ENCODE measurements at places on chromosomes 11 and 22. TPM values are rescaled to one million over a fixed set of nuclear protein-coding genes. Genes with fewer than 3 reads are reported as not detected.

The PHF21B gene
- not detected for total RNA-seq

DNA sequence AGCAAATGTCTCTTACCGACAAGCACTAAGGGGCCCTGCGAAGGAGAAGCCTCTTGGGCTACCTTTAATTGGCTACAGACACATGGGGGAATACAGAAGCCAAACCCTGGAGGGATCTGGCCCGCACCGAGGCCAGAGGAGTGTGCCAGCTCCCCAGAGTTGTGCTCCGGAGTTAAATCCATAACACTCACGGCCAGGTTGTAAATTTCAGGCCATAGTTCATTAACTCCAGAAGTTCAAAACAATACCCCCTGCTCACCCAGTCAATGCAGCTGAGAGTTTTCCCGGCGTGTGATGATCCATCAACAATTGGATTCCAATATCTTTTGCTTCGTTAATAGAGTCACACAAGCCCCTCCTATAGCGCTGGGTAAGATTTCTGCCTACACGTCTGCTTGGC lies 371.5 kb downstream of the NXPE2 start:
- DNase-seq: no peak

DNA sequence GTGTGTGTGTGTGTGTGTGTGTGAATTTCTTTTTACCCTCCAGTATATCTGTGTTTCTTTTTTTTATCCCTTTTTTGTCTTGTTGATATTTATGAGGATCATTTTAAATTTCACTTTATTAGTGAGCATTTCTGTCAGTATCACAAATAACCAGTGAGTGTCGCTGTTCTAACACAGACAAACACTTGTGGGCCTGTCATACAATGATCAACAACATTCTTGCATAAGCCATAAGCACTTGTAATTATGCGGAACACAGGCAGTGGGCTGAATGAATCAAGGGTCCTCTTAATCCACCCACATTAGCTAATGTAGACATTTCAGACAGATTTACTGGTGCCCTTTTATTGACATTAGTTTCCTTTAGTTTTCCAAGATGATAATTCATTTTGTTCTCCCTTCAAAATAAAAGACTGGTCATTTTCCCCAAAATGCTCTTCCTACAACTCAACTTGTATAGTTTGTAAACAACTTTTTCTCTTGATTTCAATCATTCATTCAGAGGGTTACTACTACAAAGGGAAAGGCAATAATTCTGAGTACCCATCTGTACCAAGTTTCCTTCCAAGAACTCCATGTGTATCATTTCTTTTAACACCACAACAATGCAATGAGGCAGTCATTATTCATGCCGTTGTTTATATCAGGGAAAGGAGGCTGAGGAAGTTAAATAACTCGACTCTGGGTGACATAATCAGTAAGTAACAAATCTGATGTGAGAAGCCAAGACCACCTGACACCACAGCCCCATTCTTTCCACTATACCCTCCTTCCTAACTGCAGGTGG lies 34.5 kb upstream of the ANO3 start:
- no peak for DNase-seq

The ADORA2A gene
- total RNA-seq: 15.0 TPM

The TIMP3 gene
- 0.12 TPM for total RNA-seq

- no peak for DNase-seq
Measured at GRCh38 chr11:6654281-6655019, 1.2 kb downstream of the DCHS1 start.

- no peak for DNase-seq
Measured at GRCh38 chr11:34856251-34856650, 59.9 kb downstream of the APIP start.

The RCOR2 gene
- not detected for total RNA-seq

The GGTLC2 gene
- total RNA-seq: not detected

DNA sequence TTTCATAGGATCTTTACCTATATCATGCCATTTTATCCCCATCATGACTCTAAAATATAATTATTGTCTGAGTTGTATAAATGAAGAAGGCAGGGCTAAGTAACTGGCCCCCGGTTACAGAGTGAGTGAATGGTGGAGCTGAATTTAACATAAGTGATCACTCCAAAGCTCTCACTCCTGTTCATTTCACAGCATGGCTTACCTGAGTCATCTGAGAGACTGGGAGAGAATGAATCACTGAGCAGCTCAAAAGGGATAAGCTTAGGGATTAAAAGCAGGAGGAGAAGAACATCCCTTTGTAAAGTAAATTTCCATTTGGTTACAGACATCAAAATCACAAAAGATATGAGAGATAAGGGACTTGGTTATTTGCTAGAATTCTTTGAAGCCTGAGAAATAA lies 294.0 kb upstream of the CTSC start:
- DNase-seq: no peak

The ST14 gene
- 1.9 TPM for total RNA-seq

GRCh38 chr22:21837248-21837979 lies 30.0 kb downstream of the MAPK1 start:
- DNase-seq: no peak

GRCh38 chr22:44291265-44291664 lies 21.5 kb downstream of the SHISAL1 start:
- DNase-seq: no peak

DNA sequence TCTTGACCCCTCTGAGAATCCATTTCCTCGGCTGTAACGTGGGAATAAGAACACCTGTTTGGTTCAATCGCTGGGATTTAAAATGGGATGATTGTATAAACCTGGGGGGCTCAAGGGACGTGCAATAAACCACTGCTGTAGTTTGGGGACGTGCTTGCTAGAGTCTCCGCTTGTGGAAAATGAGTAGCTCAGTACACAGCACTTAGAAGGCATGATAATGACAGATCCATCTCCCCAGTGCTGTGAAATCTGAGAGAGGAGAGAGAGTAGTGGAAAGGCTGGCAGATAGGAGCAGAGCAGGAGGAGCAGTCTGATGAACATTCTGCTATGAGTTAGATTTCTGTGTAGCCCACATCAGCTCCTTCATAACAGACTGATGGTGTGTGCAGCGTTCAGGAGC lies 256.5 kb downstream of the MN1 start:
- DNase-seq: no peak

DNA sequence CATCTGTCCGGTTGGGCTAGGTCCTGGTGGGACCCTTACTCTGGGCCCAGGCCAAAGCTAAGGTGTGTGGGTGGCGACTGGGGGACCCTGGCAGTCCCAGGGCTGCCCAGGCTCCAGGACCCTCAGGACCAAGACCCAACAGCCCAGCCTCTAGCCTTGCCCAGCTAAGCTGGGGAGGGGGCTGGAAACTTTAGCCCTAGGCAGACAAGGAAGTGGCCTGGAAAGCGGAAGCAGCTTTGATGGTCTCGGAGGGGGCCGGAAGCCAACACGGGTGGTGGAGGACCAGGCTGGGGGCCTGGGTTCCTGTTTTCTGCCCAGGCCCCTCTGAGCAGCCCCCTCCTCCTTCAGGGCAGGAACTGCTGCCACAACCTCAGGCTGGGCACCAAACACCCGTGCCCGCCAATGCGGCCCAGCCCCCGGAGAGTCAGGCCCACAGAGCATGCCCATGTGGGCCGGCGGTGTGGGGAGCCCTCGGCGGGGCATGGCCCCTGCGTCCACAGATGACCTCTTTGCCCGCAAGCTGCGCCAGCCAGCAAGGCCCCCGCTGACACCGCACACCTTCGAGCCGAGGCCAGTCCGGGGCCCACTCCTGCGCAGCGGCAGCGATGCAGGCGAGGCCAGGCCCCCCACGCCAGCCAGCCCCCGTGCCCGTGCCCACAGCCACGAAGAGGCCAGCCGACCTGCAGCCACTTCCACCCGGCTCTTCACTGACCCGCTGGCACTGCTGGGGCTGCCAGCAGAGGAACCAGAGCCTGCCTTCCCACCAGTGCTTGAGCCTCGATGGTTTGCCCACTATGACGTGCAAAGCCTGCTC lies 2.8 kb downstream of the SIPA1 start:
- peak; percentile 61 for DNase-seq

DNA sequence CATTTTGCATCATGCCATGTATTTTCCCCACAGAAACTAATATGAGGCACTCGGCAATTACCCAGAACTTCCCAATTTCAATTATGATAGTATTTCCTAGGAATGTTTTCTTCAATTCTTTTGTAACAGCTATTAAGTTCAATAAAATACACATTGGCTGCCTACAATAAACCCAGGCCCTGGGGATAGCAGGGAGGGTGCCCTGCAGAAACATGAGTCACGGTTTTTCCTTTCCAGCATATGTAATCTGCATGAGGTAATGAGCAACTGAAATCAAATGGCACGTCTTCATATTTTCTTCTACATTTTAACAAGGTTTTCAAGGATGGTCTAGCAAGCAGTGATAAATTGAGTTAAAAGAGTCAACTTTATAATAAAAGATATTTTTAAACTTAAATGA lies 32.0 kb downstream of the GUCY1A2 start:
- no peak for DNase-seq

DNA sequence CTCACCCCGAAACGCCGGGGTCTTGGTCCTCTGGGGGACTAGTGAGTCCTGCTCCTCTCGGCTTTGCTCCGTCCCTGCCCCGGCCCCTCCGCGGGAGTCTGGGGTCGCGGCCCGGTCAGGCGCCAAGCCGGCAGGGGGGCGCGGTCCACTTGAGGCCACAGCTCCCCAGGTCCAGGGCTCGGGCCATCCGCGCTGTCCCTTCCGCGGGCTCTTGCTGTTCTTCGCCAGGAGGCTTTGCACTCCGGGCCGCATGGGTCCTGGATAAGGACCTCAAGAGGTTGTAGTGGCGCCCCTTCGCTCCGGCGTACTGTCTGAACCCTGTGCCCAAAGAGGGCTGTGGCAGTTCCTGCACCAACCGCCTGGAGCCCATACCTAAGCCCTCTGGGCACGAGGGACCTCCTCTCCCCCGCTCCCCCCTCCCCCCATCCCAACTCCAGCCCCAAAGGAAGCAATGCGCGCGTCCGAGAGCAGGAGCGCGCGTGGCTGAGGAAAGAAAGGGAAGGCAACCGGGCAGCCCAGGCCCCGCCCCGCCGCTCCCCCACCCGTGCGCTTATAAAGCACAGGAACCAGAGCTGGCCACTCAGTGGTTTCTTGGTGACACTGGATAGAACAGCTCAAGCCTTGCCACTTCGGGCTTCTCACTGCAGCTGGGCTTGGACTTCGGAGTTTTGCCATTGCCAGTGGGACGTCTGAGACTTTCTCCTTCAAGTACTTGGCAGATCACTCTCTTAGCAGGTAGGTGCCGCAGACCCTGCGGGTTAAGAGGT lies at the start of gene ADM:
Gene ADM, plus strand, starts transcription at position 579 of the 767 bp plus-strand sequence. CDS start 628 bp downstream, outside the sequence.
- DNase-seq: peak; percentile 59

The LSP1 gene
- 536 TPM for total RNA-seq

- no peak for DNase-seq
Measured at GRCh38 chr11:72157131-72157530, 21.6 kb downstream of the FOLR3 start.

The HBG2 gene
- not detected for total RNA-seq

- DNase-seq: no peak
Measured at GRCh38 chr22:17218341-17218740, 894 bp downstream of the ADA2 start.

- no peak for DNase-seq
Measured at GRCh38 chr22:23891726-23892125, 2.5 kb upstream of the MIF start.

The OR52D1 gene
- total RNA-seq: not detected

GRCh38 chr22:38132136-38132535 lies 21.7 kb upstream of the BAIAP2L2 start:
- DNase-seq: no peak

GRCh38 chr11:118216621-118217481 lies 8.0 kb downstream of the JAML start:
- no peak for DNase-seq

DNA sequence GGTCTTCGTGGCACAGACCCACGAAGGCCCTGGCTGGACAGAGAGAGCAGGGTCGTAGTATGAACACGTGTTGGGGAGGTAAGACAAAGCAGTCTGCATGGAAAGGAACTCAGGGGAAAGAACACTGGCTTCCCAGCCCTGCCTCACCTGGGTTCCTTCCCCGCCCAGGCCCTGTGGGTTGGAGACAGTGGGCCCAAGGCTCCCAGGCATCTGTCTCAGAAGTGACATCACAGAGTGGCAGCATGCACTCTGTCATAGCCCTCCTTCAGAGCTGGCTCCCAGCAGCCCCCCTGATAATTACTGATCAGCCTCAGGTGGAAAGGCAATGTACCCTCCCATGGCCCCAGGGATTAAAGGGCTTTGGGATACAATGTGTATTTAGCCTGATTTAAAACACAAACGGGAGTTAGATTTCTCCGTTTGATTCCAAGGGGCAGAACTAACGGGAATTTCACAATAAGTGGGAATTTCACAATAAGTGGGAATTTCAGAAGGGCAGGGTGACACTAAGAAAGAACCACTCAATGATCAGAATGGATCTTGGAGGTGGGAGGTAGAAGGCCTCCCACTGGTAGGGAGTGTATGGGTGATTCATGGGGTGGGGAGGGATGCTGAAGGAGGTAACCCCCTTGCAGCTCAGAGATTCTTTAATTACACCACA lies 65.1 kb downstream of the SLC22A12 start:
- DNase-seq: no peak

DNA sequence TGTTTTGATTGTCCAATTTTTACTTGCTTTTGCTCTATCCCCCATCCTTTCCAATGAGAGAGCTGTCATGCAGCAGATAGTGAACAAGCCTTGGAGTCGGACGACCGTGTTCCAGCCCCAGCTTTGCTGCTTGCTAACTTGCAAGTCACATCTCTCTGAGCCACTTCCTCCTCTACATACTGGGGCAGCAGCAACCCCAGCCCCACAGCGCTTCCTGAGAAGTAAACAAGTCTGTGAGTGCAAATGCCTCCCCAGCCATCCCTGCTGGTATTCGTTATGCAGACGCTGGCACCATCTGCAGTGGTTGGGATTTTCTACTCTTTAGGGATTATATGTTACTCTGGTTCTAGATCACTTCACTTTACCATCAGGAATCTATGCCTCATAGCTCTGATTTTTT lies 35.0 kb downstream of the TPBGL start:
- peak; percentile 63 for DNase-seq

The SCO2 gene
- total RNA-seq: 2.8 TPM

GRCh38 chr11:103326070-103326794 lies 217.0 kb downstream of the DYNC2H1 start:
- DNase-seq: peak; percentile 68

GRCh38 chr22:45296628-45297297 lies 12.0 kb downstream of the UPK3A start:
- DNase-seq: peak; percentile 76

DNA sequence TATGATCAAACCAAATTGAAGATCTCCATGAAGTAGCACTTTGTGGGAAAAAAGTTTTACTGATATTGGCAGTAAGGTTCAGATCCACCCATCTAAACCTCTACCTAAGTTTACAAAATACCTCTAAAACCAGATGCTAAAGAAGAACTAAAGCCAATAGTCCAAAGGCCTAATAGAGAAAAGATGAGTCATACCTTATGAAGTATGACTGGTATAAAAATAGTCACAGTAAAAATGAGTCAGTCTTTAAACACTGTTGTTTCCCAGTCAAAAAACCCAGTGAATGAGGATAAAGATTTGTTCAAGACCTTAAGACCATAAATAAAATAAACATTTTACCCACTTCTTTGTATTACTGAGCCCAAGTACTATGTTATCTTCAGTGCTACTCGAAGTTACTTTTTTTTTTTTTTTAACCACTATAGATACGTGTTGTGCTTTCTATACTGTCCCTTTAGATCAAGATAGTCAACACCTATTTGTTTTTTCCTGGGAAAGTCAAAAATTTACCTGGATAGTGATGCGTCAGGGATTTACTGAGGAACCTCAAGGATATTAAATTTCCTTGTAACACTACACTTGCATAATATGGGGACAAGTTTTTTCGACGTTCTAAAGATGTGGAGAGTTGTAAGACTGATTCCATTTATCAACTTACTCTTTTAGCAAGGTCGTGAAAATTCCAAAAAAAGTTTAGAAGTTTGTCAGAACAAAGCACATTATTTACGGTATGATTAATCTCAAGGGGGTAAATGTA lies 87.3 kb downstream of the CCDC73 start:
- no peak for DNase-seq

The TESMIN gene
- 3.9 TPM for total RNA-seq

The SYT9 gene
- not detected for total RNA-seq

The MYBPC3 gene
- 0.53 TPM for total RNA-seq

Data from natural killer cell (primary cell).